ENCODE measurements at places on chromosomes 6 and 20. TPM values are rescaled to one million over a fixed set of nuclear protein-coding genes. Genes with fewer than 3 reads are reported as not detected.

Gene KIZ
- 4.7 TPM for total RNA-seq

Gene FAM209B
- 0.22 TPM for total RNA-seq

Gene ELOVL4
- 1.6 TPM for total RNA-seq

Gene EYA4
- total RNA-seq = 8.3 TPM

Gene TRIM40
- not detected for total RNA-seq

Gene NSFL1C
- total RNA-seq = 113 TPM

Gene RRAGD
- total RNA-seq = 5.4 TPM

Gene HRH3
- not detected for total RNA-seq

Gene ANKRD66
- not detected for total RNA-seq

Gene GJA10
- total RNA-seq = not detected

Gene NUDT3
- total RNA-seq = 5.9 TPM
